ENCODE measurements at places on chromosomes 7 and 10.

DNA sequence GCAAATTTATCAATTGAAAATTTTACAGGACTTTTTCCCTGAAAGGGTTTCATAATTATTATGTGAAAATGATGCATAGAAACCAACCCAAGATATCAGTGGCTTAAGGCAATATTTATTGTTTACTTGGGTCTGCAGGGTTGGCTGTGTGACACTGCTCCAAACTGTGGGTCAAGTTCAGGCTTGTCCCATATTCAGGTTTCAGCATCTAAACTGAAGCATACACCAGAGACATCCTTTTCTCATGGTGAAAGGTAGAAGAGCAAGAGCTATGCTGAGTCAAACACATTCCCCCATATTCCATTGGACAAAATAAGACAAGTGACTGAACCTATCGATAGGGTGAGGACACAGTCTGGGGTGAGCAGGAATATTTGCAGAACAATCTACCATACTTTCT lies 110.9 kb downstream of the MAPK8 start:
- DNase-seq, result no peak

- DNase-seq, result no peak
Measured at GRCh38 chr7:156845379-156846101, 47.4 kb downstream of the LMBR1 start.

- no peak for DNase-seq
Measured at GRCh38 chr10:132913559-132914115, 28.7 kb downstream of the CFAP46 start.

- DNase-seq, result no peak
Measured at GRCh38 chr7:112168915-112169314, 37.3 kb downstream of the DOCK4 start.

- DNase-seq, result no peak
Measured at GRCh38 chr7:117751775-117752174, 121.5 kb downstream of the CTTNBP2 start.

DNA sequence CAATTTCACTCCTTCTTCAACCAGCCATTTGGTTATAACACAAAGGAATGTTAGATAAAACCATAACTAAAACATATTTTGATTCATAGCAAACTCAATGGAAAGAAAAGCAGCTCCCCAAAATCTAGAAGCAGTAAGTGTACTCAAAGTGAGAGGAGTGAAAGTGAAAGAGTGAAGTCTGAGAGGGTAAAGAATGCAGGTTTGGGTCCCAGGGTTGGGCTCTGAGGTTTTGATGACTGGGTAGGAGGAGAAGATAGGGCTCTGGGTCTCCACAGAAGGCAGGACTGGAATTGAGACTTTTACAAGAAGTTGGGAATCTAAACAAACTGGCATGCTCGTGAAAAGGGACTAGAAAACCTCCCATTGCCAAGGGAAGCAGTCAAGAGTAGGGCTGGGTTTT lies 85.4 kb upstream of the RSU1 start:
- no peak for DNase-seq

DNA sequence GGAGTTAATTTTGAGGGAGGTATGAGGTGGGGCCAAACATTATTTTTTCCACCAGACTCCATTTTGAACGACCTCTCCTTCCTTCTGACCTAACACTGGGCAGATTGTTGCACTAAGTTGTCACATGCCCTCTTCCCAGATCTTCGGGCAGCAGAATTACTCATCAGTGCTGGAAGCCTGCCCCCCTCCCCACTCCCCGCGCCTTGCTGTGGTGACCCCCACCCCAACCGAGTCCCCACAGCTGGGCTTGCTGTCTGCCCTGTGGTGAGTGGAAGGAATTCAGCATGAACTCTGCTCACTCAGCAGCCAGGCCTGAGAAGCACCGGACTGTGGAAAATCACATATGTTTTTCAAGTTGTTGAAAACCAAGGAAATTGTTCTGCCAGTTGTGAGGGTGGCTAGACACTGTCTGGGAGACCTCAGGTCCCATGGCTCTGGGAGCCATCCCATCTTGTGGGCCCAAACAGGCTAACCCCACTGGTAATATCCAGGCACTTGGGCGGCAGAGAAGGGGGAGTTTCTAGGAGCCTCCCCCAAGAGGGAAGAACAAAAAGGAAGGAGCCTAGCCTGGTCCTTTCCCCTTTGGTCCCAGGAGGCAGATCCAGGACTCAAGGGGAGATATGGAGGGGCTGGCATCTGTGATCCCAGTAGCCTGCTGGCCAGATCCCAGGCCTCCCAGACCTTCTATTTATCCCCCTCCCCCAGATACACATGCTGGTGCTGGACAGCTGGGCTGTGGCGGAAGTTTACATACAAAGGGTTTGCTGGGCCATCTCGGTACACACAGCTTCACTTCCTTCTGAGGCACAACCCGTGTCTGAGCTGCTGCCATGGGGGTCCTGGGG lies 3.5 kb upstream of the AEBP1 start:
- DNase-seq, result no peak

- no peak for DNase-seq
Measured at GRCh38 chr10:30433306-30433729, 666 bp upstream of the MAP3K8 start.

GRCh38 chr7:110766864-110767263 lies 324.1 kb upstream of the LRRN3 start:
- DNase-seq, result no peak

- DNase-seq, result no peak
Measured at GRCh38 chr7:80324032-80324431, 187.8 kb downstream of the GNAT3 start.

GRCh38 chr7:105000200-105000599 lies 13.8 kb upstream of the KMT2E start:
- no peak for DNase-seq

DNA sequence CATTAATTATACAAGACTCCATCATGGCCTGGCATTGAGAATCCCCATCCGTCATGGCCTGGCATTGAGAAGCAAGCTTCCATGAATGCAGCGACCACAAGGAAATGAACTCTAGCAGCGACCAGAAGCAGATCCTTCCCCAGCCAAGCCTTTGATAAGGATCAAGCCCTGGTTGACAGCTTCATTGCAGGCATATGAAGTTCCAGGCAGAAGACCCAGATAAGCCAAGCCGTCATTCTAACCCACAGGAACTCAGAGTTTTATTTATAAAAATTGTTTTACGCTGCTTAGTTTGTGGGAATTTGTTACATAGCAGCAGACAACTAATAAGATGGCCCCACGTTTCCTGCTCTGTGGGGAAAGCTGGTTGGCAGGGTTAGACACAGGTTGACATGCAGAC lies 642.3 kb downstream of the GATA3 start:
- no peak for DNase-seq

GRCh38 chr10:90075995-90076394 lies 374.6 kb downstream of the KIF20B start:
- DNase-seq, result no peak

- no peak for DNase-seq
Measured at GRCh38 chr10:31952066-31952465, 23.4 kb upstream of the ARHGAP12 start.

DNA sequence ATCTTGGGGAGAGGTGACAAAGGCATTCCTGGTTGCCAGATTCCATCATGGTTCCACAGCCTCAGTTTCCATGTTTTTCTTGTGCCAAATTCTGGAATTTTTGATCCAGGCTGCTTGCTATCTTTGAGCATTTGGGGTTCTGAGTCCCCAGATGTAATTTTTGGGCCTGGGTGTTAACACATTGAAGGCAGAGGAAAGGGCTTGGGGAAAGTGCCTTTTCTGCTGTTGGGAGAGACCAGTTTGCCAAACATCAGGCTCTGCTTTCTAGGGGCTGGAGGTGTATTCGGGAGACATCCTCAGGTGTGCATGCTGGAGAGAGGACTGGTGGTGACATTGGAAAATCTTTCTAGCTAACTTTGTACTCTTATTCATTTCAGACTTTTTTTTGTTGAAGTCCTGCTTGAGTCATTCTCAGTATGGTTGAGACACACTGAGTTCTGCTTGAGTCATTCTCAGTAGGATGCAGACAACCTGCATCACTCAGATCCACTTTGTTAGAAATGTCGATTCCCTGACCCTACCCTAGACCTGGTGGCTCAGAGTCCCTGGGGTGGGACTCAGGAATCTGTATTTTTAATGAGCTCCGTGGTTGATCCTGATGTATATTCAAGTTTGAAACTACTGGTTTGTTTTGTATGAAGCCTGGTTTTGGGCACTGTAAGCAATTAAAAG lies 101.0 kb downstream of the LRMDA start:
- DNase-seq, result no peak

DNA sequence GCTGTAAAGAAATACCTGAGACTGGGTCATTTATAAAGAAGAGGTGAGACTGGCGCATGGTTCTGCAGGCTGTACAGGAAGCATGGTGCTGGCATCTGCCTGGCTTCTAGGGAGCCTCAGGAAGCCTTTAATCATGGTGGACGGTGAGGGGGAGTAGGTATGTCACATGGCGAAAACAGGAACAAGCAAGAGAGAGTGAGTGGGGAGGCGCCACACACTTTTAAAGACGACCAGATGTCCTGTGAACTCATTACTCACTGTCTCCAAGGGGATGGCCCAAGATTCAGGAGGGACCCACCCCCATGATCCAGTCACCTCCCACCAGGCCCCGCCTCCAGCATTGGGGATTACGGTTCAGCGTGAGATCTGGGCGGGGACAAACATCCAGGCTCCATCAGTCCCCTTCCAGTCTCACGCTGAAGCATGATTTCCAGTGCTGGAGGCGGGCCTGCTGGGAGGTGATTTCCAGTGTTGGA lies 3.2 kb downstream of the ZNF316 start:
- DNase-seq, result no peak

- DNase-seq, result no peak
Measured at GRCh38 chr7:2143981-2144595, 88.7 kb downstream of the MAD1L1 start.

DNA sequence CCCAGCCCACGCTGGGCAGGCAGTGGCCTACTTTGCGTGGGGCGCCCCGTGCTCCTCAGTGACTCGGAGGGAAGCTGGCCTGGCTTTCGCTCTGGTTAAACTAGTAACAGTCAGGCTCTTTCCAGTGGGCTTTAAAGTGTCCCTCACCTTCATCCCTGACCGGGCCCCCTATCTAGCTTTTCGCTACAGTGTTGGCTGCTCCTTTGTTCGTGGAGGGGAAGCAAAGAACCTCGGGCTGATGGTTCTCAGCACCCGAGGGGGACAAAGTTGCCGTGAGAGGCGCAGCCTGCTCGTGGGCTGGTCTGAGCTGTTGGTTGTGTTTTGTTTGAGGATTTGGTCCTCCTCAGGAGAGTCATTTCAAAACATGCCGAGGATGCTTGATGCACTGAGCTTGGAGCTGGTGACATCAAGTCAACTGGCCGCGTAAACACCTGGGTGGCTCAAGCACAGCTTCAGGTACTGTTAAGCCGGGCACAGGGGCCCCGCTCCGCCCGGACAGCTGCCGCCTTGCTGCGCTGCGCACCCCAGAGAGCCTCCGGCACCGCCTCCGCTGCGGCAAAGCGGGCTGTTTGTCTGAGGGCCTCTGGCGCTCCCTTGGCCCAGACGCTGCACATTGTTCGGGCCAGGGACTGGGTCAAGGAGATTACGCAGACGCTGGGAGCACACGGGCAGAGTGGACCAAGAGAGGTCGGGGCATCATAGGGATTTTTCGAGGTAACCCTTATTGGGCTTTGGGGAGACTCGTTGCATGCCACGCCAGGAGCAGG lies 1.6 kb downstream of the DLX6 start:
- no peak for DNase-seq

- no peak for DNase-seq
Measured at GRCh38 chr7:137970253-137970975, 31.5 kb downstream of the CREB3L2 start.

DNA sequence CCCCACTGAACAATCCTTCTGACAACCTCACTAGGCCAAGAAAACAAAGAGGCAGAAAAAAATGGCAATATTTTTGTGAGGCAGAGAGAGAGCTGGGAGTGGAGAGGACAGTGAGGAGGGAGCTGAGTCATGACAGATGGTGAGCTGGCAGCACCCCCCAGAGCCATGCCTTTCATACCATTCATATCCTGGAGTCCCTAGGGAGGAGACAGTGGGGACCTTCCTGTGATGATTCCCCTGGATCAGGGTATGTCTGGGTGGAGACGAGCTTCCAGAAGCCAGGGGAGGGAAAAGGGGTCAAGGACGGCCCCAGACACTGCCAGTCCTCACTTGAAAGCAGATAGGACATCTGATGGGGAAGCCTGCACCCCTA lies 160.5 kb downstream of the ADAM12 start:
- no peak for DNase-seq

Measured in activated CD8-positive, alpha-beta memory T cell treated with anti-CD3 and anti-CD28 coated beads for 1 hour (primary cell).